ENCODE measurements at places on chromosomes 3 and 15. TPM values are rescaled to one million over a fixed set of nuclear protein-coding genes. Genes with fewer than 3 reads are reported as not detected.

Gene IL20RB
- not detected for polyA plus RNA-seq

Gene CYP8B1
- polyA plus RNA-seq, result not detected

Gene PLXND1
- polyA plus RNA-seq, result 0.83 TPM

Gene GOLGA8Q
- polyA plus RNA-seq, result not detected

Gene CPEB1
- 49.0 TPM for polyA plus RNA-seq

Gene CHMP2B
- 47.3 TPM for polyA plus RNA-seq

Gene HCLS1
- not detected for polyA plus RNA-seq

Gene SYNM
- 5.0 TPM for polyA plus RNA-seq

Gene IRAK2
- polyA plus RNA-seq, result 0.20 TPM

Gene A4GNT
- polyA plus RNA-seq, result not detected

Gene EIF2B5
- 18.7 TPM for polyA plus RNA-seq

Gene MRAS
- polyA plus RNA-seq, result 24.3 TPM

Gene ADCY5
- polyA plus RNA-seq, result 0.21 TPM

Gene LMAN1L
- not detected for polyA plus RNA-seq

Gene HLTF
- 223 TPM for polyA plus RNA-seq

Gene UBE2E2
- polyA plus RNA-seq, result 72.2 TPM

Gene CP
- polyA plus RNA-seq, result 0.85 TPM

Gene SLC22A14
- 0.78 TPM for polyA plus RNA-seq

Gene ETV5
- polyA plus RNA-seq, result 38.9 TPM

Gene ZPLD1
- polyA plus RNA-seq, result not detected

Gene PAK6
- not detected for polyA plus RNA-seq

Gene LEKR1
- 0.15 TPM for polyA plus RNA-seq

Gene SNTN
- polyA plus RNA-seq, result 3.5 TPM

Gene FBXW12
- polyA plus RNA-seq, result not detected

Gene LRRC34
- polyA plus RNA-seq, result 21.0 TPM

Gene CCDC13
- polyA plus RNA-seq, result 1.3 TPM

Gene MINAR1
- 0.04 TPM for polyA plus RNA-seq

Gene CCNB2
- polyA plus RNA-seq, result 1.4 TPM

Gene HYAL1
- polyA plus RNA-seq, result not detected

Gene CHDH
- polyA plus RNA-seq, result 0.75 TPM

Gene C3orf85
- polyA plus RNA-seq, result not detected

Gene PLAAT1
- 8.3 TPM for polyA plus RNA-seq

Gene FRMD5
- polyA plus RNA-seq, result 14.7 TPM

Gene ITIH4
- 0.39 TPM for polyA plus RNA-seq

Gene CCDC9B
- polyA plus RNA-seq, result 0.11 TPM

Gene SOX2
- 7.0 TPM for polyA plus RNA-seq

Gene DOCK3
- 8.6 TPM for polyA plus RNA-seq

Gene PRKCD
- polyA plus RNA-seq, result 25.2 TPM

Gene XCR1
- polyA plus RNA-seq, result not detected

Gene DNAJA4
- polyA plus RNA-seq, result 65.5 TPM
